ENCODE measurements at places on chromosomes 13 and 19. TPM values are rescaled to one million over a fixed set of nuclear protein-coding genes. Genes with fewer than 3 reads are reported as not detected.

Gene GADD45B
- 91.2 TPM for total RNA-seq

Gene MEDAG
- total RNA-seq = 5.5 TPM

Gene OSCAR
- total RNA-seq = 59.5 TPM

Gene CRLF1
- 23.4 TPM for total RNA-seq

Gene SH2D3A
- total RNA-seq = 26.0 TPM

Gene ZNF441
- total RNA-seq = 10.0 TPM

Data from upper lobe of right lung (tissue), 1 donor.